ENCODE measurements at places on chromosomes 5 and 9. TPM values are rescaled to one million over a fixed set of nuclear protein-coding genes. Genes with fewer than 3 reads are reported as not detected.

The CERCAM gene
- total RNA-seq = 1.2 TPM

- no peaks in the 10 kb centered on the region for H3K36me3 ChIP-seq
- no peaks in the 10 kb centered on the region for H3K27me3 ChIP-seq
- no peak overlapping the region for H3K4me3 ChIP-seq
- no peaks in the 10 kb centered on the region for H3K4me1 ChIP-seq
- DNase-seq = no peak
- H3K27ac ChIP-seq = no peak overlapping the region
These were observed 92.5 kb downstream of the HTR4 start for GRCh38 chr5:148561801-148562311.

- no peak overlapping the region for H3K27ac ChIP-seq
- H3K27me3 ChIP-seq = no peaks in the 10 kb centered on the region
- no peak overlapping the region for H3K4me3 ChIP-seq
- no peaks in the 10 kb centered on the region for H3K36me3 ChIP-seq
These were observed 27.6 kb upstream of the TCF7 start for GRCh38 chr5:134086943-134087305.

The TMEM215 gene
- not detected for total RNA-seq

DNA sequence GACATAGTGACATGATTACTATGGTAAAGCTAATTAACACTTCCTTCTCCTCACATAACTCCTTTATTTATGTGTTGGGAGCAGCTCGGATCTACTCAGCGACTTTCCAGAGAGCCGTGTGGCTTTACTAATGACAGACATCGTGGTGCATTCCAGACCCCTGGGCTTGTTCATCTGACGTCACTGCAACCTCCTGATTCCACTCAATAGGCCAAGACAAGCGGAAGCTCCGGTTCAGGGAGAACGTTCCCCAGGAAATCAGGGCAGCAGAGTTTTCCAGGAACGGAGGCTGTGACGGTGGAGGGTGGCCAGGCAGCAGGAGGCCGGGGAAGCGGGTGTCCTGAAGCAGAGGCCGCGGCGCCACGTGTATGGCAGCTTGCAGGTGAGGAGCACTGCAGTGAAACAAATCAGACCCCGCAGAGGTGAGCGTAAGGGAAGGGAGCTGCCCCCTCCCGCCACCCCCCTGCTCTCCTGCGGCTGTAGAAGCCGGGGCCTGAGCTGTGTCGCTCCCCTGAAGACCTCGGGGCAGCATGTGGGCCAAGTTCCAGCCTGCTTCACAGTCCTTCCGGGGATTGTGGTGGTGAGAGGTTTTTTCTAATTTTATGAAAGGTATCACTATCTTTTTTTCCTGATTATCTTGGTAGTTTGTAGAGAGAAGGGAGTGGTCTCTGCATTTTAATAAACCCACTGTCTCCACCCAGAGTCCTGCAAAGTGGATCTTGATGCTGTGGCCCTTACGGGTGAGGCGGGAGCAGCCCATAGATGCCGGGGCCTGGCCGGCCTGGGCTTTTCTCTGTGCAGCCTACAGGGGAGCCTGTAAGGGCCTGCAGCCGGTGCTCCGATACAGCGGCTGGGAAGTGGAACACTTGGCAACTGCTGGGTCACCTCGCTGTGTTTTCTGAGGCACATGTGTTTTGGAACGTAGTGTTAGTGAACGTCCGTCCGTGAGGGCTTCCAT is 220.4 kb upstream of the IRX4 start:
- no peak for DNase-seq
- no peak overlapping the region for H3K4me3 ChIP-seq
- H3K4me1 ChIP-seq = no peaks in the 10 kb centered on the region
- H3K36me3 ChIP-seq = no peaks in the 10 kb centered on the region
- H3K27me3 ChIP-seq = no peaks in the 10 kb centered on the region

DNA sequence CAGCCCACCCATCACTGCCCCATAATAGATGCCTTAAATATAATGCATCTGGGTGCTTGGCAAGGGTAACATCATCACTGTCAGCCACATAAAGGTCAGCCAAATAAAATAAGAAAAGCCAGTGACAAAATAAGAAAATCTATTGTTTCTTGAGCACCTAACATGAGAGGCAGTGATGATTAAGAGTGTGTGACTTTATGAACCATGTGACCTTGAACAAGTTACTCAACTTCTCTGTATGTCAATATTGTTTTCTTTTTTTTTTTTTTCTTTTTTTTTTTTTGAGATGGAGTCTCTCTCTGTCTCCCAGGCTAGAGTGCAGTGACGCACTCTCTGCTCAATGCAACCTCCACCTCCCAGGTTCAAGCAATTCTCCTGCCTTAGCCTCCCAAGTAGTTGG is 98.7 kb downstream of the CDK5RAP2 start:
- no peaks in the 10 kb centered on the region for H3K4me1 ChIP-seq
- H3K27me3 ChIP-seq = no peaks in the 10 kb centered on the region
- DNase-seq = no peak
- no peak overlapping the region for H3K27ac ChIP-seq
